GM12864 (cell line): ENCODE measurements at places on chromosomes 2 and 18.

DNA sequence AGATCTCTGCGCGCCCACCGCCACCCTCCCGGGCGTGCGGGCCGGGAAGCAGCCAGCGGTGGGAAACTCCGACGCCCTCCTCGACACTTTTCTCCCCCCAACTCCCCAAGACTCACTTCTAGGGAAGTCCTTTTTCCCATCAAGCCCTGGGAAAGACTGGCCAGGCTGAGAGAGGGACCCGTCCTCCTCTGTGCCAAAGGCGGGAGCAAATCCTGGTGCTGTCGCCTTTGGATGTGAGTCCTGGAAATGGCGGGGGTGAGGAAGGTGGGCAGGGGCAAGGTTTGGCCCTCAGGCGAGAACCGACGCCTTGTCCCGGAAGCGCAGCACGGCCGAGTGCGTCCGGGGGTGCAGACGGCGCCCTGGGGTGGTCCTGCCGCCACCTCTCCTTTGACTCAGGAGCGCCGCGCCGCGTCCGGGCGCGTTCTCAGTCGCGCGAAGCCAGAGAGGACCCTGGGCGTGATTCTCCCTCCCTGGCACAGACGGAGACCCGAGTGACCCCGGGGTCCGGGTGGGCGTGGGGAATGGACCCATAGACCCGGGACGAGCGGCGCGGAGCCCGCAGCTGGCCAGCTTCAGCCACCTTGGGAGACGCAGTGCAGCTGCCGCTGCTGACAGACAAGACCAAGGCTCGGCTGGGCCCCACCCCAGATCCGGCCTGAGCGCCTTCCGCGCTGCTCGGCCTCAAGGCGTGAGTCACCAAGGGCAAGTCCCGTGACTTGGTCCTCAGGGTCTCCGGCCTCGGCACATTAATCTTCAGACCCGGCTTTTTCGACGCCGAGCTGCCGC is 3.5 kb upstream of the LBX2 start:
- no peak for DNase-seq

DNA sequence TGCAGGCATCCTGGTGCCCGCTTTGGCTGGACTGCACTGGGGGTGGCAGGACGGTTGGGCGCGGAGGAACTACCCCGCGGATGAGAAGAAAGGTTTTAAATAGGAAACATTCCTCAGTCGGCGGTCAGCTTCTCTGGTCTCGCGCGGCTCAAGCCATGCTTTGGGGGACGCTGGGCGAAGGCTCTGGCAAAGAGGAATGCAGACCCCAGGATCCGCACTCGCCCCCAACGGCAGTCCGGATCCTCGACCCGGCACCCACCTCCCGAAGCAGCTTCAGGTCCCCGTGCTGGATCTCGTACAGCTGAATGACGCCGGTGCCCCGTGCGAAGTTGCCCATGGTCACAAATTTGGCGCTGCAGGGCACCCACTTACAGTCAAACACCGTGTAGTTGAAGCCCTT is 686 bp upstream of the PNO1 start:
- DNase-seq, result no peak

DNA sequence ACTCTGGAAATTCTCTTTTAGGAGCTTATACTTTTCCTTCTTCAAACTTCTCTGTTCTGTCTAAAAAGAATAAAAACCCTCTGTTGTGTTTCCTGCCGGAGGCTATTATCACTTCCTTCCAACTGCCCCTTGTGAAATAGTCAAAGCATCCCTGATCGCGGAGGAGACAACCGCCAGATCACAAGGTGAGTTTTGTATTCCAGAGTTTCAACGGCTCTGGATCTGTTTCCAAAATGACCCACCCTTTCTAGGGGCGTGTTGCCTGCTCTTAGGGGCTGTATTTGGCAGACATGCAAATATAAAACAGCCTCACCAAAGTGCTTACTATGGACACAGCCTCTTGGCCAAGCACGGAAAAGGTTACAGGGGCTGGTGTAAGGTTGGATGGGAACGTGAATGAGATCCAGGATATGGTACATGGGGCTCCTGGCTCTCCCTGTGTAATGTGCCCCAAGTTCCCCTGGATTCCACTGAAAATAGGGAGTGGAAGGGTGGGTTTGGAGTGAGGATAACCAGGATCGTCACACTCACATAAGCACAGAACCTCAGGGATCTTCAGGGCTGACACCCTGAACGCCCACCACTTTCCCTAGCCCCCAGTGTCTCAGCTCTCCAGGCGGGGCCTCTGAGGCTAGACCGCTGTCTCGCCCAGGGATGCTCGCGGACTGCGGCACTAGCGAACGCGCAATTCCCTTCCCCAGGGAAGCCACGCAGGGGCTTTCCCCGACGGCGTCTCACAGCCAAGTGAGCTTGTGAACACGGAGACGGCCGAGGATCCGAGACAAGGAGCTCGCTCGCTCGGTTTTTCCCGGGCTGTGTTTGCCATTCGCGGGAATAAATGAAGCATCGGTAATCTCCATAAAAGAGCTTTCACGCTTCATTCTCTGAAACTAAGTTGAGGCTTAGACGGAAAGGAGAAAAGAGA is 14.4 kb downstream of the EN1 start:
- DNase-seq, result no peak

- no peak for DNase-seq
These were observed 374.5 kb upstream of the HS6ST1 start for GRCh38 chr2:128692895-128693742.

GRCh38 chr2:20977520-20978180 is 66.2 kb downstream of the APOB start:
- DNase-seq, result no peak

DNA sequence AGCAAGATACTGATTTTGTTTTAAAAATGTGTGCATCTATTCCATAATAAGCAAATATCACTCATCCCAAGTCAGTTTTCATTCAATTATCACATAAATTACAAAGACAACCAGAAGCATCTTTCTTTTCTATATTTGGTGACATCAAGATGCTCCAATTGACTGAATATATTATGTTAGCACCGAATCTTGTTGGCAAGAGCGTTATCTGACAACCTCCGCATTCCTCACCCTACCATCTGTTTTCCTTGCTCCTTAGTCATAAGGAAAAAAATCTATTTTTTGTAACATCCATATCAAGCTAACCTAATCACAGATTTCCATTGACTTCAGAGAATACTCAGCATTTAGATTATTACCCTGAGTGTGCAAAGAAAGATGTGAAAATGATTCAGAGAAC is 212.2 kb upstream of the KYNU start:
- DNase-seq, result no peak

DNA sequence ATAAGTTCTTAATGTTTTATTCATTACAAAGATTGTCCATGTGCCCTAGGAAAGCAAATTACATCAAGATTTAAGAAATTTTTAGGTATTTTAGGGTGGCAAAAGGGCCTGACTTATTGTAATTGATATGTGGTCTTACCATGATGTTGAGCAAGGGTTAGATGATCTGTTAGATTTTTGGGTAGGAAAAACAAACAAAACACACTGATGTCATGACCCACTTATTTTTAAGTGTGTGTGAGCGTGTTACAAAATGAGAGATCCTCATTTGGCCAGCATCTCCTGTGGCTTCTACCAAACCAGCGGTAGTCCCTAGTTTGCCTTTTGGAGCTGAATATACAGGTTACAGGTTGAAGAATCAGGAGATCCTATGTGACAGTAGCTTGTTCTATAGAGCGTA is 89.8 kb upstream of the ITGB6 start:
- no peak for DNase-seq

GRCh38 chr2:134335601-134336000 is 81.7 kb downstream of the MGAT5 start:
- no peak for DNase-seq

GRCh38 chr2:235507928-235508327 is 14.1 kb downstream of the AGAP1 start:
- no peak for DNase-seq

GRCh38 chr2:195741191-195741590 is 84.2 kb downstream of the SLC39A10 start:
- DNase-seq, result no peak

- DNase-seq, result no peak
These were observed 819 bp upstream of the MAP3K2 start for GRCh38 chr2:127388423-127389164.

DNA sequence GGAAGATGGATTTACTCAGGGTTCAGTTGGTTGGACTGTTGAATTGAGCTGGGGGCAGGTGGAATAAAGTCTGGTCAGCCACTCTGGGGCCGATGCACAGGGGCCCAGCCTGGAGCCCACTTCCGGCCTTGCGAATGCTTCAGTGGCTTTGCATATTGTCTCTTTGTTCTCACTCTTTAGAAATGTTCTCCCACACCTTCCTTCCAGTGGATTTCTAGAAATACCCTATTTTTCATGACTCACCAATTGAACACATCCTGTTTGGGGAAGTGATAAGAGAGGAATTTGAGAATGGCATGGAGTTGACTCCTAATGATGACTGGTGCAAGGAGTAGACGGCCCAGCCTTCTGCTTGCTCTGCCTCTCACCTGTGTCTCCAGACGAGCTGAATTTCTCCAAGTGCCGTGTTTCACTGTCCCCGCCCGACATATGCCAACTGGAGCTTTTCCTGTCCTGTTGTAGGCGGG is 28.1 kb downstream of the ASAP2 start:
- DNase-seq, result no peak

DNA sequence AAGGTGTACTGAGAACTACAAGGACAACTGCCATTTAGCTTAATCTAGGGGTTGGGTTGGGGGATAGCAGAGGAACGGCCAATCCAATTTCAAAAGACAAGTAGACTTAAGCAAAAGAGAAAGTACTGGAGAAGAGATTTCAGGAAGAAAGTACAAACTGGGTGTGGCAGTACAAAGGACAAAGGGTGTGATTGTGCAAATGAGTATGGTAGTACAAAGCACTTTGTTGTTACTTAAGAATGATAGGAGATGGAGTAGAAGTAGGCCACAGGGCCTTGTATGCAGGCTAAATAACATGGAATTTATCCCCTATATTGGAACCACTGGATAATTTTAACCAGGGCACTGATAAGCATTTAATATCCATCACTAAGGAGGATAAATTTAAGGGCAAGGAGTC is 4.7 kb upstream of the ORC2 start:
- no peak for DNase-seq

- DNase-seq, result no peak
These were observed 201.9 kb upstream of the TRIB2 start for GRCh38 chr2:12514631-12515437.

DNA sequence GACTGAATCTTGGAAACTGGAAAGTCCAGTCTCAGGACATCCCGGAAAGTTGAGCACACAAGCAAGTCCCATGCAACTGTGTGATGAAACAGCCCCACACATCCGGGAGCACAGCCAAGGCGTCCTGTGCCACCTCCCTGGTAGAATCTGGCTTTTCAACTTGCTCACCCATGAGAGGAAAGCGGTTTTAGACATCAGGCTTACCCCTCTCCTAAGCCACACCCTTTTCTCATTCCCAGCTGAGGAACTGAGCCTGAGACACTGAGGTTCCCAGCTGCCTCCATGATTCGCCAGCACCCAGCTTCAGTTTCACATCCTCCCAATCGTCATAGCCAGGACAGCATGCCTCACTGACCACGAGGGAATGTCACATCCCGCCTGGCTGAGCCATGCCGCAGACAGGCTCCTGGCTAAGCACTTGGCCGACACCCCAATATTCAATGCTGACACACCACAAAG is 60.3 kb downstream of the STEAP3 start:
- DNase-seq, result no peak

- DNase-seq, result no peak
These were observed 18.9 kb upstream of the ALLC start for GRCh38 chr2:3639015-3639630.

GRCh38 chr2:135694711-135695110 is 46.9 kb upstream of the UBXN4 start:
- no peak for DNase-seq

- DNase-seq, result no peak
These were observed 428.9 kb upstream of the NETO1 start for GRCh38 chr18:73296686-73297085.

- DNase-seq, result no peak
These were observed 15.1 kb downstream of the LOXHD1 start for GRCh38 chr18:46641917-46642316.

DNA sequence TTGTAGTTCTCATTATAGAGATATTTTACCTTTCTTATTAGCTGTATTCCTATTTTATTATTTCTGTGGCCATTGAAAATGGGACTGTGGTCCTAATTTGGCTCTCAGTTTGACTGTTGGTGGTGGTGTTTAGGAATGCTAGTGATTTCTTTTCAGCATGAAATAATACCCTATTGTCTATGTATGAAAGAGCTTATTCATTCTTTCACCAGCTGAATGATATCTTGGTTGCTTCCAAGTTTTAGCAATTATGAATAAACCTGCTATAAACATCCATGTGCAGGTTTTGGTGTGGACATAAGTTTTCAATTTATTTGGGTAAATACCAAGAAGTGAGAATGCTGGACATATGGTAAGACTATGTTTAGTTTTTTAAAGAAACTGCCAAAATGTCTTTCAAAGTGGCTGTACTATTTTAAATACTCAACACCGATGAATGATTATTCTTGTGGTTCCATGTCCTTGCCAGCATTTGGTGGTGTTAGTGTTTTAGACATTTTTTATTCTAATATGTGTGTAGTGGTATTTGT is 501.6 kb upstream of the GYPC start:
- no peak for DNase-seq

DNA sequence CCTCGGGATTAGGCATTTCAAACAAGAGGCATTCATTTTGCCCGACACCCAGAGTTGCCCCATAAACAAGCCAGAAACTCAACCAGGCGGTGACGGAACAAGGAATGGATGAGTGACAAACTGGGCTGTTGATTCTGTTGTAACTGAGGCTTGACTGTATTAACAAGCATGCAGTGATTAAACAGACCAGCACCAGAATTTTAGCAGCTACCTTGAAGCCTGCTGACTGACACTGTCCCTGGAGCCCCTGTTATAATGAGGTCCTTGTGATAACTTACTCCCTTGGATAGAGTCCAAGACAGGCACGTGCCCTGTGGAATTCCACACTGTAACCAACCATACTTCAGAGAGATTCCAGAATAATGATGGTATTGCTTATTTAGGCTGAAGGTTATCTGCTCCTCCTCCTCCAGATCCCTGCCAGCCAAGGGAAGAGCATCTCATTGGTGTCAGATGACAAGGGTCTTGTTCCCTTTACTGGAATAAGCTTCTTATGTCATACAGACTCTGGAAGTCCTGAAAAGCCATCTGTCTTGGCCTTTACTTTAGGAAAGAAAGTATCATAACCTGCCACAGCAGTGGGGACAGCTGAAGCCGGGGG is 97.1 kb upstream of the RMDN2 start:
- no peak for DNase-seq

DNA sequence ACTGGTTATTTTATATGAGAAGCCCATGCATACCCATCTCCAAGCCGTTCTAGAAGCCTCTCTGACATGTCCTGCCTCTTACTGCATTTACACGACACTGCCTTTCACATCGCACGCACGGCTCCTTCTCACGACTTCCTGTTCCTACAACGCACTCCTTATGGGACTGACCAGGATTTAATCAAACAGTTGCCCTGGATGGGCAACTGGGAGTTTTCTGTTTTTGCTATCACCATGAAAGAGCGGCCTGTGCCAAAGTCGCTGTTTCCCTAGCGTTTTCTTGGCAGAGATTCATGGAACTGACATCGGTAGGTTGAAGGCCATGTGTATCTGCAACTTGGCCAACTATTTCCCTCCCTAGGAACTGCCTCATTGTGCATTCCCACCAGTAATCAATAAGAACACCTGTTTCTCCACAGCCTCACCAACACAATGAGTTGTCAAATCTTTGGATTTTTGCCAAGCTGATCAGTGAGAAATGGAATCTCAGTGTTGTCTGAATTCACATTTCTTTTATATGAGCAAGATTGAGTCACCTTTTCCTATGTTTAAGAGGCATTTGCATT is 97.2 kb upstream of the OTOS start:
- no peak for DNase-seq
